NCI-H1105 (cell line): ENCODE measurements at places on chromosomes 12 and 14.
A peak's percentile ranks its signal among the peaks of the same experiment; 100 is the strongest.

DNA sequence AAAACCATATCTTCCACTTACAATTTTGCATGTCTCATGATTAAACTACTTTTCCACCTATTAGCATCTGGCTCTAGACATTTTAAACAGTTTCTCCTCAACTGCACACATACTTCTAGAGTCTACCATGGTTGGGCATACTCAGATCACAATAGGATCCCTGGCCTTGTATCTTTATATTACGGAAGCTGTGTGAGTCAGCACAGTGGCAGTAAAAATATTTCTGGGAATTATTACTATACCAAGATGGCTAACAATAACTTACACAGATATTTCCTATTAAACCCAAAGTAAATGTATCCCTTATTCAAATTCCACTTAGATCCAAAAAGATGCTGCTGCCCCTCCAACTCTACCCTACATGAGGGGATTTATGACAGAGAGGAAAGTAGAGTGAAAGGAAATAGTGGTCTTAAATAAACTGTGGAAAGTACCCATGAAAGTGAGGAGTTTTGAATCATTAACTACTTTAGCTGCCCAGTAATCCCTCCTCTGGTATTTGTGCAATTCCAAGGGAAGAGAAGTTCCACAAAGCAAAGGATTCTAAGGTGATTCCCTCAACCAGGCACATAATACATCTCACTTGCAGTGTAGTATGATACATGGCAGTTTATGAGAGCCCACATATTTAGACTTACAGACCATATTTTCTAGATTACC is 14.0 kb upstream of the CPSF6 start:
- no peak for DNase-seq

DNA sequence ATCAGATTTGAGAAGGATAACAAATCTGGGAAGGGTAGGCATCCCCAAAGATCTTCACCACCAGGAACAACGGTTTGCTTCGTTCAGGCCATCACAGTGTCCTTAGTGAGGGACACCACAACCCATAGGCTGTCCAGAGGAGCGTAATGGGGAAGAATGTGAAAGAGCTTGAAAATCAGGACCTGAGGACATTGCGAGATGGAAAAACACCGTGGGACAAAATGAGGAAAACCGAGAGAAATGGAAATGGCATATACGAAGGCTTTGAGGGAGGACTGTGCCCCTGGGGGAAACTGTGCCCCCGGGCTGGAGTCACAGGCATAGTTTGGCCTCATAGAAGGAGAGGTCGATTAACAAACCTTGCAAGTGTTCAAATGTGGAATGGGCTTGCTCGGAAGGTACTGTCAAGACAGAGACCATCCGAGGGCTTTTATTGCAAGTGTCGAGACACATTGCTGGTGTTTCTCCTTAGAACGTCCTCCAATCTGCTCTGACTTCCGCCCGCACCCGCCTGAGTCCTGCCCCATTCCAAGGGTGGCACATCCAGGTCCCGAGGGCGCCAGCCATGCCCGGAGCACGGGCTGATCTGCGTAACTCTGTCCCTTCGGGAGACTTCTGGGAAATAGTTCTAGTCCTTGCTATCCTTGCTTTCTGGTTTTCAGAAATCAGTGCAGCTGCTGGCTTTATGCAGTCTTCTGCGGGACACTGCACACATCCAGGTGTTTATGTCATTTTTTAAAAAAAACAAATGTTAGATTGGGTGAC is 885 bp upstream of the PALS1 start:
- DNase-seq: no peak

DNA sequence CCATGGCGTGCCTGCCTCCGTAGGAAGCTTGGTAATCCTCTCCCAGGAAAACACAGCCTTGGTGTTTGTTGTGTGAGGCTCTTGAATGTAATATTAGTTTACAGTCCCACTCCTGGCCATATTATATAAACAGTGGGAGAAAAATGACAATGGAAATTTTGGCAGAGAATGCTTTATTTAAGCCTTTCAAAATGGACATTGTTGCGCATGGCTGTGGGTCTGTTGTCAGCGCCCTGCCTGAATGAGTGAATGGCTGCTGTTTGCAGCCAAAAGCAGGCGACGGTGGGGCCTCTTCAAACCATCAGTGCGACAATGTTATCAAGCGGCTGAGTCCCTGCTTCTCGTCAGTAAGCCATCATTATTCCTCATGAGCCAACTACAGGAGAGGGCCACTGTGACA is 201.8 kb upstream of the RMST start:
- no peak for DNase-seq

DNA sequence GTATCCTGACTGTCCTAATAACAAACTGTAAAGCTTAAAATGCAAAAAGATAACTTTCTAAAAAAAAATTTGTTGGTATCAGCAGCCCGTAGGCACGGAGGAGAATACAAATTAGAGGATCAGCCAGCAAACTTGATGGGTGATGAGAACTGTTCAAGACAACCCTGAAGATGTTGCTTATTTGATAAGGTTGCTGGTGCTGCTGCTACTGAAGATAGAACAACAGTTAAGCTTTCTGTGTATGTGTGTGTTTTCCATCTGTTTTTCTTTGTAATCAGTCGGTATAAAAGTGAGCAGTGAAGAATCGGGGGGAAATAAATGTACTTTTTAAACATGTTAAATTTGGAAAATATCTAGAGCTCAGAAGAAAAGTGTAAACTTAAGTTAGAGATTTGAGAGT is 67.4 kb upstream of the POC1B start:
- DNase-seq: no peak

DNA sequence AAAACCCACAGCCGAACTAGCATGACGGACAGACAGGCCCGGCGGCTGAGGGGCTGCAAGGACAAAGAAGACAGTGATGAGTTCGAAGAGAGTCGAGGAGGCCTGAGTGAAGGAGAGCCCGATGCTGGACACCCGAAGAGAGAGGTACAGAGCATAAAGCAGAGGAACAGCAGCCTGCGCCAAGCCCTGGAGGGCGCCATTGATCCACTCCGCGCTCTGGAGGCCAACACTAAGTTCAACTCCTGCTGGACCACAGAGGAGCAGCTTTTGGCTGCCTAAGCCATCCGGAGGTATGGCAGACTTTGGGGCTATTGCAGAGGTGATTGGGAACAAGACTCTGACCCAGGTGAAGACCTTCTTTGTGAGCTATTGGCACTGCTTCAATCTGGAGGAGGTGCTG is 7.8 kb upstream of the PLXNC1 start:
- no peak for DNase-seq

- DNase-seq: no peak
Measured at GRCh38 chr12:20492251-20492760, 124.0 kb downstream of the PDE3A start.

GRCh38 chr12:57780284-57780897 is 2.2 kb upstream of the TSFM start:
- no peak for DNase-seq

- DNase-seq: no peak
Measured at GRCh38 chr12:59946635-59947034, 350.8 kb downstream of the SLC16A7 start.

GRCh38 chr12:40106202-40106533 is 287 bp upstream of the SLC2A13 start:
- DNase-seq: peak; percentile 60

DNA sequence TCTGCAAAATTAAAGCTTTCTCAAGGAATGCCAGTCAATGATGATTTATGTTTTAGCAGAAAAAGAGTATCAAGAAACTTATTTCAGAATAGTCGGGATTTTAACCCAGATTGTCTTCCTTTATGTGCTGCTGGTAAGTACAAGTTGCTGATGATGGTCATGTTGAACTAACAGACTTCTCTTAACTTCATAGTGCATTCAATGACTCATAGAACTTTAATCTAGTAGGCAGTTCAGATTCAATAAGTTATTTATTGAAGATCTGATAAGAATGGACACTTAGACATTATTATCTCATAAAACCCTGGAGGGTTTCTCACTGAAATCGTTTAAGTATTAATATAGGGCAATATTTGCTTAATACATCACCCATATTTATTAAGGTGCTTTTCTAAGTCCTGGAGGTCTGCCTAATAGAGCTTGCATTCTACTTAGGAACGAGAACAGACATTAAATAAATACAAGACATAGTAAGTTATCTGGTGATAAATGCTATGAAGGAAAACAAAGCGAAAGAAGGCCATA is 33.8 kb downstream of the TOGARAM1 start:
- DNase-seq: no peak
